ENCODE measurements at places on chromosomes 13 and 19.

- no peak for DNase-seq
Observed at GRCh38 chr13:71830736-71831135, 36.3 kb downstream of the DACH1 start.

DNA sequence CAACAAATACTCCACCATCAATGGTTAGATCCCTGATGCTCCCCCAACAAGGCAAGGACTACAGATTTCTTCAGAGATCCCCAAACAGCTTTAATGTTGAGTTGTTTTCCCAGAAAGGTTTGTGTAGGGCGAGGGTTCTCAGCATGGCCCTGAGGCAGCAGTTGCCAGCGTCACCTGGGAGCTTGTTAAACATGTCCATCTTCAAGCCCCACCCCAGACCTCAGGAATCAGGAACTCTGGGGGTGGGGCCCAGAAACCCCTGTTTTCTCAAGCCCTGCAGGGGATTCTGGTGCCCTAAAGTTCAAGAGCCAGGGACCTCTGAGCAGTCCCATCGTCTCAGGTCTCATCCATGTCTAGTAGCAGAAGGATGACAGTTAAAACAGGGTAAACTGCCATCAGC, 9.6 kb downstream of the EFNB2 start:
- DNase-seq, result no peak

GRCh38 chr13:42717176-42717575, 64.2 kb upstream of the FAM216B start:
- no peak for DNase-seq

GRCh38 chr19:58091251-58091995, 6.6 kb downstream of the ZSCAN18 start:
- no peak for DNase-seq

DNA sequence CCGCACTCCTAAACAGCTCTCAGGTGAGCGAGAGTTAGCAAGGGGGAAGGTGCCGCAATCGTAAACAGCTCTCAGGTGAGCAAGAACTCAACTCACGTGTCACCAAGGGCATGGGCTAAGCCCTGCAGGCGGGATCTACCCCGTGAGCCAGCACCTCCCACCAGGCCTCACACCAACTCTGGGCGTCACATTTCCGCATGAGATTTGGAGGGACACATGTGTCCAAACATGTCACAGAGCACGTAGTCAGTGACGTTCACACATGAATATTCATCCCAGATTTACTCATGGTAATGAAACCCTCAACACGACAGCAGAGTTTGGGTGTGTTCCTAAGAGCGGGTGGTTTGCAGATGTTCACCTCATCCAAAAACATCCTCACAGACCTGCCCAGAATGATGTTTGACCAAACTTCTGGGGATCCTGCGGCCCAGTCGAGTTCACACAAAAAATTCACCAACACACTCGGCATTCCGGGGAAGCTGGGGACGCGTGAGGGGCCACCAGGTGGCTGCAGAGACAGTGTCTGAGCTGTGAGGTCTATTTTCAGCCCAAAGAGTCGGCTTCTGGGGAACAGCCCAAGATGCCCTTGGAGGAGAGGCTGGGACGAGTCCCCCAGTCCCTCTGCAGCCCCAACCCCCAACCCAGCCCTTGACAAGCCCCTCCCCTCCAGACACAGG, 19.6 kb downstream of the C2CD4C start:
- no peak for DNase-seq

DNA sequence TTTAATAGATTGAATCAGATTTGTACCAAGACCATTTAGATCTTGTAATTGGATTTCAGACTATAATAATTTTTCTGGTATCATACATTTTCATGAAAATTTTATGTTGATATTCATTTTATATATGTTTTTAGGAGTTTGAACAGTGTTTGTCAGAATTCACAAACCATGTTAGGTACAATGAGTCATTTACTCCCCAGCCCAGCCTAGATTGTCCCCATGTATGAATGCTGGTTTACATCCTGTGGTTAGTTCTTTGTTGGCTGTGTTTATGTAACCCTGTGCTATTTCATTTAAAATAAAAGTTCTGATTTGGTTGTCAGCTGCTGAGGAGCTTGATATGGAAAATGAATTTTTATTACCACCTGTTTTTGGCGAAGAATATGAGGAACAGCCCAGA, 96.7 kb downstream of the GJA3 start:
- no peak for DNase-seq

DNA sequence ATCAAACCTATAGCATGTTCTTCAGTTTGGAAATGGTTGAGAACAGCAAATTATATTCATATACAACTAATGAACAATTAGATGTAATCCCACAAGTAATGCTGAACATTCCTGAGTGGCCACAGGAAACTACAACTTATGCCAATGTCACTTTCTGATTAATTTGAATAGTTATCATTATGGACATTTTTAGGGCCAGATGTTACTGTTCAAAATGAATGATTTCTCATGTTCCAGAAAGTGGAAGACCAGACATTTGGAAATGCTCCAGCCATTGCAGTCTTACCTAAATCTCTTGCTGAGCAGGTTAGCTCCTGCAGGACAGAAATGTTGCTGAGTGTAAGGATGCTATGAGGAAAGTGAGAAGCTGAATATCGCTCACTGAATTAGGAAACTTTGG, 819.8 kb downstream of the PCDH9 start:
- DNase-seq, result no peak
